ENCODE measurements at places on chromosomes 7 and 10.
A peak's percentile ranks its signal among the peaks of the same experiment; 100 is the strongest.

- peak; percentile 65 for DNase-seq
These were observed 73.3 kb upstream of the MYL10 start for GRCh38 chr7:101702362-101702850.

DNA sequence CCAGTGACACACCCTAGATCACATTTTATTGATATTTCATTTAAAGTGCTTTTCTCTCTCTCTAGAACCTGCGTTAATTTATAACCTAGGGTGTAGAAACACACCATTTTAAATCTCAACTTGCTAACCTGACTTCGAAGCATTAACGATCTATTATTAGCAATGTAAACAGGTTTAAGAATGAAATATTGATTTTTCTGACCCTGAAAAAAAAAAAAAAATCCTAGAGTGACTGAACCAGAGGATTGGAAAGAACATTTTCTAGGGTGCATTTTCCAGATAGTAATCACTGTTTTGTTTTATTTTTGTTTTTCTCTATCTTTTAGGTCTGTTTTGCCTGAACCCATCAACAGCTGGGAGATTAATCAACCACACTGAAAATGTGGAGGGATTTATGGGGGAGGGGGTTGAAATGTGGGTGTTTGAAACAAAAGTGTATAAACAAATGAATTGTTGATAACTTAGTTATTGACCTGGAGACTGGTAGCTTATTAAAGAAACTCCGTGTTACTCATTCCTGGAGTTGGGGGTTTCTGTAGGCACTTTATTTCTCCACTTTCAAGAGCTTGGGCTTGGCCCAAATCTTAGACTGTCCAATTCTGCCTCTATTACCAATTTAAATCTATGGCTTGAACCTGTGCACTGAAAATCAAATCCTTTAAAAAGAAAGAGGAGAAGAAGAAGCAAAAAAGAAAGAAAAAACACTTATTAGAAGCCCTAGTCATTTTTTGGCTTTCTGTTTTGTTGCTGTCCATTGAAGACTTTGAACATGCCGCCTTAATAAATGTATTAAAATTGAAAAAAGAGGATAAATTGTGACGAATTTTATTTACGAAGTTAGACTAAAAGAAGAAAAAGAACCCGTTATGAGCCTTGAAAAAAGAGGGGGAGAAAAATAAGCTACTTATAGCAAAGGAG is 2.8 kb downstream of the HOXA2 start:
- DNase-seq: no peak

- no peak for DNase-seq
These were observed 301.5 kb downstream of the EXOC4 start for GRCh38 chr7:133554330-133554729.

DNA sequence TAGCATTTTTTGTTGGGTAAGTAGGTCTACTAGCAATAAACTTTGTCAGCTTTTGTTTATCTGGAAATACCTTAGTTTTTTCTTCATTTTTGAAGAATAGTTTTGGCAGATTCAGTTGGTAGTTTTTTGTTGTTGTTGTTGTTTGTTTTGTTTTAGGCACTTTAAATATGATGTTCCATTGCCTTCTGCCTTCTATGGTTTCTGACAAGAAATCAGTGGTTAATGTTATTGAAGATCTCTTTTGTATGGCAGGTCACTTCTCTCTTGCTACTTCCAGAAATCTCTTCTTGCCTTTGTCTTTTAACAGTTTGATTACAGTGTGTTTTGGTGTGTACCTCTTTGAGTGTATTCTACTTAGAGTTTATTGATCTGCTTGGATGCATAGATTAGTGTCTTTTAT is 41.8 kb upstream of the ZNF365 start:
- no peak for DNase-seq

- no peak for DNase-seq
These were observed 16.8 kb downstream of the SFRP4 start for GRCh38 chr7:37899712-37900247.

- no peak for DNase-seq
These were observed 130.3 kb downstream of the DIP2C start for GRCh38 chr10:558891-559766.

GRCh38 chr10:127983344-127984100 is 76.6 kb downstream of the PTPRE start:
- DNase-seq: no peak

DNA sequence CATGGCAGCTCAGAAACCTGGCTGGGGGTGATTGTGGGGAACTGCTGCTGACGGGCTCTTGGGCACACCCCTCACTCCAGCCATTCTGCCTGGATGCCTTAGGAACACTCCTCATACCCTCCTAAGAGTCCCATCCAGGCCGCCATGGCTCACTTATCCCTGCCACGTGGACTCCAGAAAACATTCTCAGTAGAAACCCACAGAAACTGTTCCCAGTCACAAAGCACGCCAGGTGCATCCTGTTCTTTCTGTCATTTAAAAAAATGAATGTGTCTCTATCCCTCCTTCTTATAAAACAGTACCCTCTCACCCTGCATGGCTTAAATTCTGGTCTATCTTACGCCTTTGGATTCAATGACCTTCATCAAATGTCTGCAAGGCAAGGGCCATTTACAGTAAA is 177.7 kb downstream of the CUX1 start:
- DNase-seq: no peak

GRCh38 chr7:2928256-2928612 is 84.1 kb upstream of the GNA12 start:
- no peak for DNase-seq

- peak; percentile 26 for DNase-seq
These were observed at the start of gene SLC26A4 for GRCh38 chr7:107660381-107661080. Gene SLC26A4, plus strand, starts transcription at chr7:107660828. Its CDS starts 814 bp downstream, at chr7:107661642.

DNA sequence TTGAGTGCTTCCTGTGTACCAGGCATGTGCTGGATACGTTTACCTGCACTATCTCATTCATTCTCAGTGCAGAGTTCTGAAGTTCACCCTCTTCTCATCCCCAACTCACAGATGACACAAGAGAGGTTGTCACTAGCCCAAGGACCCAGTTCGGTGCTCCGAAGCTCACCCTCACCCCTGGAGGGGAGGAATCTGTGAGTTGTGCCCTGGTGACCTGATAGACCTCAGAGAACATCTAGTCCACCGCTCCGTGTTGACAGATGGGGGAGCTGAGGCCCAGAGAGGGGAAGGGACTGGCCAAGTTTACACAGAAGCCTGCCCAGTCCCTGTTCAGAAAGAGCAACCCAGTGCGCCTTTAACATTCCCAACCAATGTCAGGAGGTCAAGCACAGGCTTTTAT is 44.8 kb upstream of the EMX2 start:
- no peak for DNase-seq

DNA sequence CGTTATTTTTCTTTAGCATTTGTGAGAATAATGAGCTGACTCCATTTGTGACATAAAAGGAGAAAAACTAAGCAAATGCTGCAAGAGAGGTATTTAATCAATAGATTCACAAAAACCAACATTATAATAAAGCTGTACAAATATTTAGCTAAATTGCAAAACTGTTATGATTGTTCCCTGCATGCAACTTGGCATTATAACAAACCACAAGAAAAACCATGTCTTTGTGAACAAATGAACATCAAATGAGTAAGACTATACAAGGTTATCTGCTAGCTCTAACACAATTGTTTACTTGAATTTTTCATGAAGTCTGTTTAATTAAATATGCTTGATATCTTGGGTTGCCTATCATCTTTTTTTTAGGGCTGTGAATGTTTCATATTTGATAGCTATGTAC is 50.8 kb upstream of the PPP1R9A start:
- DNase-seq: no peak

GRCh38 chr7:732094-732541 is 5.0 kb upstream of the PRKAR1B start:
- peak; percentile 93 for DNase-seq

DNA sequence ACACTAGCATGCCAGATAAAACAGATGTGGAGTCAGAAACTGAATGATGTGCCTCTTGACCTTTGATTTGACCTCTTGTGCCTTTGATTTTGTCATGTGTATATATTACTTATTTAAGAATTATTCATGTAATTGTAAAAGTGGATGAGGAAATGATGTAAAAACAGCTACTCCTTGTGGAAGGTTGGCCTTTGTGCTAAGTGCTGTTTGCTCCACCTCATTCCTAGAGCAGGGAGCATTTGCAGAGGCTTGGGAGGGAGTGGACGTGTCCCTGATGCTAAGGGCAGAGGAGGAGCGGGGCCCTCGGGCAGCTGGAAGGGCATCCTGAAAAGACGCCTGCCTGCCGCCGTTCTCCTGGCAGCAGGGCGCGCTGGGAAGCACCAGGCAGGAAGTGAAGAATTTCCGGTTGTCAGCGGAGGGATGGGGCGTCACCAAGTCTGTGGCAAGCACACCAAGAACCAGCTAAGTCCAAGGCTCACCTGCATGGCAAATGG is 197.6 kb upstream of the ZNF32 start:
- DNase-seq: no peak

- DNase-seq: no peak
These were observed 64.7 kb downstream of the PIK3AP1 start for GRCh38 chr10:96655461-96656197.

GRCh38 chr10:30368065-30368718 is 19.1 kb upstream of the MTPAP start:
- DNase-seq: no peak

DNA sequence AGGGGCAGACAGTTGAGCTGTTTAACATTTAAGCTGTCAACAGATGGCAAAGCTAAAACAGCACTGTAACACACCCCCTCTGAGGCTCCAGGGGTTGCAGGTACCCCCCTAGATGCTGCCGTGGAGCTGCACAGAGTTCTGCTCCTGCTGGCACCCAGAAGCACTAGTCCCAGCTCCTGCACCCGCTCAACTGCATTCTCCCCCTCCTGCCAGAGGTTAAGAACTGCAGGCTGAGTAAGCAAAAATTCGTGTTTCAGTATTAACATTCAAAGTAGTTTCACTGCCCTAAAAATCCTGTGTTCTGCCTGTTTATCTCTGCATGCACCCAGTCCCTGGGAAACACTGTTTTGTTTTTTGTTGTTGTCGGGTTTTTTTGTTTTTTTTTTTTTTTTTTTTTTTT is 790.8 kb upstream of the KCND2 start:
- DNase-seq: peak; percentile 29

DNA sequence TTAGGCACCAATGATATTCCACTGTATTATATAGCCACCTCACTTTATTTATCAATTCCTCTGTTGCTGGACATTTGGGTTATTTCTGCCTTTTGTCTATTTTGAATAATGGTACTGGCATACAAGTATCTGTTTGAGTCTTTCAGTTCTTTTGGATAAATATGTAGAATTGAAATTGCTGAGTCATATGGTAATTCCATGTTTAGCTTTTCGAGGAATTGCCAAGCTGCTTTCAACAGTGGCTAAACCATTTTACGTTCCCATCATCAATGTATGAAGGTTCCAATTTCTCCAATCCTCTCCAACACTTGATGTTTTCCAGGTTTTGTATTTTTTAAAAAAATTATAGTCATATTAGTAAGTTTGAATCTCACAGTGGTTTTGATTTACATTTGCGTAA is 42.3 kb downstream of the JMJD1C start:
- DNase-seq: no peak

DNA sequence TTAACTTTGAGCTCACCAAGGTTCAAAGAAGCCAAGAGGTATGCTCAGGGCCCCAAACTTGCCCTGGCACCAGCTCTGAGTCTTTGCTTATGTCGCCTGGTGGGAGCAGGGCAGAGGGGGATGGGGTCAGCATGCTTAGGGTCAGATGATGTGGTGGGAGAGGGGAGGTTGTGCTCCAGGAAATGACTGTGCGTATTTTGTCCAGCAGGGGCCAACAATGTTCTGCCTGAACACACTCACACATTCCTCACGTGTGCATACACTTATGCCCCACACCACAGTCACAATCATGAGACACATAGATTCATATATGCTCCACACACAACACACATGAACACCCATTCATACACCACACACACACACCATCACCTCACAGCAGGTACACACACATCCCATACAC is 4.4 kb upstream of the RAMP3 start:
- no peak for DNase-seq

- DNase-seq: no peak
These were observed 966 bp downstream of the FBH1 start for GRCh38 chr10:5891009-5891408.

DNA sequence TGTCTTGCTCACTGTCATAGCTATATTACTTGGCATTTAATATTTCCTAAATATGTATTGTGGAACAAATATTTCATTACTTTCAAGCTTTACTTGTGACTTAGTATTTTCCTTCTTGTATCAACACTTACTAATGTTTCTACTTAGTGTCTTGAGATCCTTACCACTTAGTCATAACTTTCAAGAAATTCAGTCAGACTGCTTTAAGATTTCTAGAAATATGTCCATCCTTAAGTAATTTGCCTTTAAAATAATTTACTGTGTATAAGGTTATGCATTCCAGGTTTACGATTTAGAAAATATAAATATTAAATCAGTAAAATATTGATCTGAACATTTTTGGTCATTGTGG is 87.3 kb upstream of the CSTF2T start:
- no peak for DNase-seq

DNA sequence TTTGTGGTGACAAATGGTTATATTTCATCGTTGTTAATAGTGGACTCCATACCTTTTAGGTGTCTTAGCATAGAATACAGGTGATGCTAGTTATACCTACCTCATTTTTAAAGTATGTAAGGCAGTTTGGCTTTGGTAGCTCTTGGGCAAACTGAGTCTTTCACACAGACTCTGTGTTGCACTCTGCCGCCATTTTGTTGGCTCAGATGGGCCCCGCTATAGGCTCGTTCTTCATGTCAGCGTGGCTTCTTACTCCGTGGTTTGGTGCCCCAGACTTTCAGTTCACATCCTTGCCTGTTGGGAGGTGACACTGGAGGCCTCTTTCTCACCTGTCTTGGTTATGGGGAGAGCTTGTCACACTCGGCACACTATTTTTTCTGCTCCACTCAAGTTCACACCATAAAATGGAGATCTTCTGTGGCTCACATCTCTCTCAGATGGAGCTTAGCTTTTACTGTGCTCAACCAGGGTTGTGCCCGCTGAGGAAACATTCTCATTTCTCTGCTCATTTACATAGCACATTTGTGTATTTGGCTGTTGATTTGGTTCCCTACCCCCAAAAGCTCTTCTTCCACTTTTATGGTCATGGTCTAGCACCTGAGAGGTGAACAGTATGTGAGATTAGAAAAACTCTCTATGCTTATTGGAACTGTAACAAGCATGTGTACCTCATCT is 178.5 kb downstream of the ARID5B start:
- no peak for DNase-seq

DNA sequence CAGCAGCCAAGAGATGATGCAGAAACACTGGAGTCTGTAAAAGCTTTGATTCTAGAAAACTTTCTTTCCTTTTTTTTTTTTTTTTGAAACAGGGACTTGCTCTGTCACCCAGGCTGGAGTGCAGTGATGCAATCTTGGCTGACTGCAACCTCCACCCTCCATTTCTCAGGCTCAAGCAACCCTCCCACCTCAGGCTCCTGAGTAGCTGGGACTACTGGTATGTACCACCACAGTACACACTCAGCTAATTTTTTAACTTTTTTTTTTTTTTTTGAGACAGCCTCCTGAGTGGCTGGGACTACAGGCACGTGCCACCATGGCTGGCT is 17.0 kb upstream of the BAG3 start:
- no peak for DNase-seq

- DNase-seq: peak; percentile 49
These were observed 289.0 kb downstream of the TNS3 start for GRCh38 chr7:47292832-47293309.

All from HuH-7.5 (cell line).